Right kidney (tissue), 9 donors: ENCODE measurements at places on chromosomes 16 and 17.
A peak's percentile ranks its signal among the peaks of the same experiment; 100 is the strongest.

- DNase-seq = no peak
Observed at GRCh38 chr17:60256174-60256573, 106.4 kb downstream of the CA4 start.

- DNase-seq = no peak
Observed at GRCh38 chr16:4646773-4647643, 22.4 kb downstream of the MGRN1 start.

GRCh38 chr17:2084766-2085647 is 30.1 kb downstream of the HIC1 start:
- no peak for DNase-seq

- DNase-seq = no peak
Observed at GRCh38 chr16:73846356-73846755, 450.3 kb upstream of the PSMD7 start.

GRCh38 chr17:10117581-10118001 is 80.8 kb downstream of the GAS7 start:
- DNase-seq = no peak

GRCh38 chr17:5183410-5183793 is 8.3 kb downstream of the ZNF594 start:
- no peak for DNase-seq

GRCh38 chr16:85991425-85991824 is 92.5 kb downstream of the IRF8 start:
- no peak for DNase-seq

GRCh38 chr16:19301931-19302330 is 16.4 kb downstream of the CLEC19A start:
- no peak for DNase-seq

DNA sequence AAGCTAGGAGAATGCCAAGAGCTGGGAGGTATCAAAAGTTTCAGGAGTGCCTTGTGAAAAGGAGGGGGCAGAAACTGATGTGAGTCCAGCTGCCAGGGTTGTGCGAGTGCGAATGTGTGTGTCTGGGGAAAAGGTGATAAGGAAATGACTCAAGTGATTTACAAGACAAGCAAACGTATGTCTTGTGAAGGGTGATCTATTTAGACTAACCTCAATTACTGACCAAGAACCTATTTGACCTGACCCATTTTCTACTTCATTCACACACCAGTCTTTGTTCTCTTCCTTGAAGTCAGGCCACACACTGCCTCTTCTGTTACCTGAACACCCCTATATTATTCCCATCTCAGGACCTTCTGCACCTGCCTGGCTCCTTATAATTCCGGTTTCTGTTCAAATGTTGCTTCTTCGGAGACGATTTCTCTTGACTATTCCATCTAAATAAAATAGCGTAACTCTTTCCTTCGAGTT is 1.0 kb downstream of the GDE1 start:
- DNase-seq = no peak

- DNase-seq = no peak
Observed at GRCh38 chr17:81219476-81220180, 3.1 kb downstream of the CEP131 start.

GRCh38 chr17:44904001-44904984 is 5.0 kb upstream of the EFTUD2 start:
- no peak for DNase-seq

DNA sequence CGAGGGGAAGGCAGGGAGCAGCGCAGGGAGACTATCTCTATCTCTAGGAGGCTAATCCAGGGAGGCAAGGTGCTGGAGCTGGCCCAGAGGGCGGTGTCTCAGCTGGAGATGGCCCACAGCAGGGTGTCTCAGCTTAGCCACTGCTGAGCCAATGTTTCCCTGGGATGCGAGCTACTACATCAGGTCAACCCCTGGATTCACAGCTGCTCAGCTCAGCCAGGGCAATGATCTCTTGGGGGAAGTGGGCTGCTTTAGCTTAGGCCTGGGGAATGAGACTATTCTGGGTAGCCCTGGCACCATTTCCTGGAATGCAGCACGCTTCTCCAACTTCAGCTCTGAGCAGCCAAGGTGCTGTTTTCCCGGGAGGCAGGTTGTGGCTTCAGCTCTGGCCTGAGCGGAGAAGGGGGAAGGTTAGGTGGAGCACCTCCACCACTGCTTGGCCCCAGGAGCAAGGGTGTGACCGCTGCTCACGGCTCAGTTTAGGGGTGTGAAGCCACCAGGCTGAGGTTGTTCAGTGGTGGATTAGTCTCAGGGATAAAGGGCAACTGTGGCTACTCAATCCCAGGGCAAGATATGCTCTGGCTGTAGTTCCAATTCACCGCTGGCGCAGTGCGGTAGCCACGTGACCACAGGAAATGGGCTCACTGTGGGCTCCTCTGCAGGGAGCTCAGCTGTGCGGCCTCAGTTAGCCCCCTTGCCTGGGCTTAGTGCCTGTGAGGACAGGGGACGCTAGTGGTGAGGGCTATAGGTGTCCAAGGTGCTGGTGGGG is 5.2 kb upstream of the PRSS21 start:
- DNase-seq = no peak

DNA sequence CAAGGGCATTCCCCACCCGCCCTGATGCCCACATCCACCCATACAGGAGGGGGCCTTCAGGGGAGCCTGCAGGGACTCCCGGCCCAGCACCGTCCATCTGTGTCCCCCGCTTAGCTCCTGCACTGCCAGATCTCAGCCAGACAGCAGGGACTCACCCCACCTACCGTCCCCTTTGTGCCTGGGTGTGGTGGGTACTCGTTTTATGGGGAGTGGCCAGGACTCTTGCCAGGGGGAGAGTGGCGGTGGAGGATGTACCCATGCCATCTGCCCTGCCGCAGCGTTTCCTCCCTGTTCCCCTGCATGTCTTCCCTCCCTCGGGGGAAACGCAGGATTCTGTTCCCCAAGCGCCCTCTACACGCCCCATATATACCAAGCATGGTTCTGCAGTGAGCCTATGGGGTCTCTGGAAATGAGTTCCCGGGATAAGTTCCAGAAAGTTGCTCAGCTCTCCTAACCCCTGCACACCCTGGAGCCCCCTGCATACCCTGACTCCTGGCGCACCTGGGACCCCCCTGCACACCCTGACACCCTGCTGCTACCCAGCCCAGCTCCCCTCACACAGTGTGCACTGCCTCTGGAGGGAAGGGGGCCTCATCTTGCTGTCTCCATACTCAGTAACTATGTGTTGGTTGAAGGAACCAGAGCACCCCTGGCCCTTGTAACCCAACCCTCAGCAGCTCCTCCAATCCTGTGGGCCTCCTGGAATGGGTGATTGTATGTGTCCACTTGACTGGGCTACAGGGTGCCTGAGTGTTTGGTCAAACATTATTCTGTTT is 4.2 kb upstream of the MAFG start:
- no peak for DNase-seq

- peak; percentile 66 for DNase-seq
Observed at GRCh38 chr17:79799174-79799537, 2.3 kb upstream of the CBX8 start.

GRCh38 chr17:50866950-50867362 is 802 bp upstream of the TOB1 start:
- peak; percentile 93 for DNase-seq

- DNase-seq = no peak
Observed at GRCh38 chr16:17024514-17024913, 446.2 kb downstream of the XYLT1 start.

- no peak for DNase-seq
Observed at GRCh38 chr17:77888242-77889134, 70.0 kb upstream of the TNRC6C start.

- DNase-seq = no peak
Observed at GRCh38 chr16:35744726-35745125, 2285.3 kb downstream of the TP53TG3F start.

- DNase-seq = peak; percentile 77
Observed at GRCh38 chr16:67393788-67394154, 473 bp upstream of the TPPP3 start.

DNA sequence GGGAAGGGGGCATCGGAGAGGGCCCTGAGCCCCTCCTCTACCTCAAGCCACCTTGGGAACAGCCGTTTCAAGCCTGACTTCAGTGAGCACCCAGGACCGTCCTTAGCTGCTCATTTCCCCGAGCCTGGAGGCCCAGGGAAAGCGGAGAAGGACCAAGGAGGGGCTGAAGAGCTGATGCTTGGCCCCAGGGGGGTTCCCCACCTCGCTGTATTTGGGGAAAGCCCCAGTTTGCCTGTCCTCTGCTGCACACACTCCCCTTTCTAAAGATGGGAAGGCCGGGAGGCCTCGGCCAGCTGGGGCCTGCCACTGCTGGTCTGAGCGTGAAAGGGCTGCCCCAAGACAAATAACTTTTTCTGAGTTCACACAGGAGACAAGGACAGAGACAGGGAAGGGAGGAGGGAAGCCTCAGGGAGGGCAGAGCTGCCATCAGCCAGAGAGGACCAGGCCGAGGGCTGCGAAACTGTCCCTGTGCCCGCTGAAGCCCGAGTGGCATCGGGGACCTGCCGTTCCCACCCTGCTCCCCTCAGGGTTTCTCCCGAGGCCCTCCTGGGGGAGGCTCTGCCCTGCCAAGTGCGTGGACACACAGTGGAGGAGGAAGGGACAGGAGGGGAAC is 11.6 kb downstream of the ZACN start:
- DNase-seq = no peak

DNA sequence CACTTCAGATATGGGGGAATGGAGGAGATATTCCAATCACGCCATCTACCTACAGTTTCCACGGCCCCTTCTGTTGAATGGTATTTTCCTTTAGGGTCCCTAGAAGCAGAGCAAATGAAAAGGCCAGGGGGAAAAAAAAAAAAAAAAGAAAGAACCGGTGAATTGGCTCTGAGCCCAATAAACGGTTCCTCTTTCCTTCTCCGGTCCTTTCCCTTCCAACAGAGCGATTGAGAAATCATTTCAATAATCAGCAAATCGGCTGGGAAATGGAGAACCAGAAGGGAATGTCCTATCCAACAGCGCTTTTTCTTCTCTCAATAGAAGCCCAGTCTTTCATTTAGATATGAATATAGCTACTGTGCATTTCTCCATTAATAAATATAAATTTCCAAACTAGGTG is 26.8 kb upstream of the HOXB13 start:
- DNase-seq = no peak

DNA sequence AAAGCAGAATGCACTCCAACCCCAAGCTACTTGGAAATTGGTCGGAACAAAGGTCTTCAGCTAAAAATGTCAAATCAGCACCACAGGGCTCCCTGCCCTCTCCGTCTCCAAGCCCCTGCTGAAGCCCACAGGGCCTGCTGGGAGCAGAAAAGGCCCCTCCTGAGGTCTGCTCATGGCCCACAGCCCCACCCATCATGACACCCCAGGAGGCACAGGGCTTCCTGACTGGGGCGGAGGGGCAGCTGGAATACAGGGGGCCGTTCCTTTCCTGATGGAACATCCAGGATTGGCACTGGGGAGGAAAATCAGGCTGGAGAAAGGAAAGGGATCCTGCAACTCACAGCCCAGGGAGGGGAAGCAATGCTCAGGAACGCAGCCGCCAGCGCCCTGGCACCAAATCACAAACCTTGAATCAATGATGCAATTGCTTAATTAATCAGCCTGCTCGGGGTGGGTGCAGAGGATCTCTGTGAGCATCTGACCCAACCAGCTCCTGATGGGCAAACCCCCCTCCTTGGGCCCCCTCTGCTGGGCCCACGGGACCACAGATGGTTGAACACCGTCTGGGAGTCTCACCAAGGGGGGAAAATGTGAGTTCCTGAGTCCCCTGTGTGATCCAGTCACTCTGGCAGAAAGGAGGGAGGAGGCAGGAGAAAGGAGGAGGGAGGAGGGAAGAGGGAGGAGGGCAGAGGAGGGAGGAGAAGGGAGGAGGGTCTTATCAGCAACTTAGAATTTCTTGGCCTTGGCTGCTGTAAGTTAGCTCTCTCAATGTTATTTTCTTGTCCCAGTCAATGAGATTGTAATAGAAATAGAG is 155.5 kb downstream of the ZNF423 start:
- DNase-seq = peak; percentile 70

GRCh38 chr16:58467905-58468304 is 32.0 kb upstream of the NDRG4 start:
- no peak for DNase-seq

GRCh38 chr17:81831957-81832607 is 1.0 kb downstream of the MCRIP1 start:
- DNase-seq = no peak

GRCh38 chr16:30958175-30959079 is 873 bp downstream of the SETD1A start:
- DNase-seq = no peak

DNA sequence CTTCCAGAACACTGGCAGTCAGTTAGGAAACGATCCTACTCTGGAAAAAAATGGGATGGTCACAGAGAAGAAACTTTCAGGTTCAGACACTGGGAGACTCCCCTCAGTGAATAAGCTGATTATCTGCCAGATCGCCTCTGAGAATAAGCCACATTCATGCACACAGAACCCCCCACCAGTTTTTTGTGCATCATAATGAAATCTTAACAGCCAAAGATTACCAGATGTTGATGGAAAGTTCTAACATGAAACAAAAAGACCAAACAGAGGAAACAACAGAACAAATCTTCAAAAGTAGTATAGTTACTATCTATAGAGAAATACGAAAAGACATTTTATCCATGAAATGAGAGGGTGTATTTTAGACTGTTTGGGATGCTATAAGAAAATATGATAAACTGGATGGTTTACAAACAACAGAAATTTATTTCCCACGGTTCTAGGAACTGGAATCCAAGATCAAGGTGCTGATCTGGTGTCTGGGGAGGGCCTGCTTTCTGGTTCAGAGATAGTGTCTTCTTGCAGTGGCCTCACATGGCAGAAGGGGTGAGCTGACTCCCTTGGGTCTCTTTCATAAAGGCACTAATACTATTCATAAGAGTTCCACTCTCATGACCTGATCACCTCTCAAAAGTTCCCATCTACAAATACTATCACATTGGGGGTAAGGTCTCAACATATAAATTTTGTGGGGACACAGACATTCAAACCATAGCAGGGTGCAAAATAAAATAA is 8.0 kb upstream of the AMZ2 start:
- no peak for DNase-seq

DNA sequence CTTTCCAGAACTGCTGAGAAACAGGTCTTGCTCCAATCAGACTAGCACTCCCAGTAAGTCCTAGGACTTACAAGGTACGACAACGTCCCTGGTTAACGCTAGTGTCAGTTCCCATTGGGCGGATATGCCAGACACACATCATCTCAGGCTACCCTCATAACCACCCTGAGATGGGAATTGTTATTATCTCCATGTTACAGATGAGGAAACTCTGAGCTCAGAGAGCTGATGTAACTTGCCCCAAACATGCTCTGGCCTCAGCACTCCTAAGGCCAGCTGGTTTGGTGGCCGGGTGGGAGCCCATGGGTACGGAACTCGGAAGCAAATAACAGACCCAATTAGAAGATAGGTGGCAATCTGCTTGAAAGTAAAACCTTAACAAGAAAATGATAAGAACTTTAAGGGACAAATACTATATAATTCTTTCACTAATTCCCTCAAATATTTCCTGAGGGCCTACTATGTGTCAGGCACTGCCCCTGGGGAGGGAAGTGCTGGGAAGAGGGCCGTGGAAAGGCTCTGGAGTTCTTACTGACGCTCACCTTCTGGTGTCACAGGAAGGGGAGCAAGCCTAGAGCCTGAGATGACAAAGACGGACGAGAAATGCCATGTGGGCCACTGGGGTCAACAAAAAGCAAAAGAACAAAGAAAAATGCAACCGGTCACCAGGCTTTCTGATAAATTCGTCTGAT is 6.9 kb downstream of the CREBBP start:
- DNase-seq = no peak
